ENCODE measurements at places on chromosomes 7 and 10. TPM values are rescaled to one million over a fixed set of nuclear protein-coding genes. Genes with fewer than 3 reads are reported as not detected.

DNA sequence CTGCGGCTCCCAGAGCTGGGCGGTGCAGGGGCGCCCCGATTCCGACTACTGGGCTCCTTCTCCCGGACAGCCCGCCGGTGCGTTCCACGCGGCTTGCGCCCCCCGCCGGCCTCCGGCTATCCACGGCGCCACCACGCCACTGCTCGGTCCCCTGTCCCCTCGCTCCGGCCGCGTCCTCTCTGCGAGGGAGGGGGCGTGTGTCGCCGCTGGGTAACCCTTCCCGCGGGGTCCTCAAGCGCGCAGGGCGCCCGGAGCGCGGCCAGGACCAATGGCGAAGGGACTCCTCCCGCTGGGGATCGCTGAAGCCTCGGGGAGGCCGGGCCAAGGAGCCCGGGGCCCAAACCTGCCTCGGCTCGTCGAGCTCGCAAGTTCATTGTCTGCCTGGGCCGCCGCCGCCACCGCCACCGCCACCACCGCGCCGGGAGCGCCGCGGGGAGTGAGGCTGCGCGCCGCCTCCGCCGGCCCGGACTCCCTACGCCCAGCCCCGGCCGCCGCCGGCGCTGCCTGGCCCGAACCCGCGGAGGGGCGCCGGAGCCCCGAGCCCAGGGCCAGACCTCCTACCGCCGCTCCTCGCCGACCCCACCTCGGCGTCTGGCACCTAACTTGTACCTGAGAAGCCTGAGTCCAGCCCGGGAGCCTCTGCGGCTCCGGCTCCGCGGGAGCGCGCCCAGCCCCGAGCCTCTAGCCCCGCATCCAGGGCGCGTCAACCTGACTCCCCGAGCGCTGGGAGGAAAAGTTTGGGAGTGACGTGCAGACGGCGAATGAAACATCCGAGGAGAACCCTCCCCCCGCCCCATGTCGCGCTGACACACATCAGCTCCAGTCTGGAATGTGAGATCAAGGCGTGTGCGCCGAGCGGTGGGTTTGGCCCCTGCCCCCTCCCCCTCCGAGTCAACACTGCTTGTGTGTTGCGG lies at the start of gene CHST15:
Gene CHST15 (minus strand): TSS at position 739 of the 914 bp plus-strand sequence. CDS start 47,386 bp downstream, outside the sequence.
- peak; percentile 18 for DNase-seq

GRCh38 chr7:44131173-44132029 lies 8.1 kb upstream of the POLD2 start:
- no peak for DNase-seq

- no peak for DNase-seq
Observed at GRCh38 chr7:149166142-149166541, 18.9 kb downstream of the ZNF398 start.

- DNase-seq: no peak
Observed at GRCh38 chr7:85356916-85357315, 170.1 kb upstream of the SEMA3D start.

PNLIP gene
- not detected for total RNA-seq

CRYGN gene
- total RNA-seq: not detected

DNA sequence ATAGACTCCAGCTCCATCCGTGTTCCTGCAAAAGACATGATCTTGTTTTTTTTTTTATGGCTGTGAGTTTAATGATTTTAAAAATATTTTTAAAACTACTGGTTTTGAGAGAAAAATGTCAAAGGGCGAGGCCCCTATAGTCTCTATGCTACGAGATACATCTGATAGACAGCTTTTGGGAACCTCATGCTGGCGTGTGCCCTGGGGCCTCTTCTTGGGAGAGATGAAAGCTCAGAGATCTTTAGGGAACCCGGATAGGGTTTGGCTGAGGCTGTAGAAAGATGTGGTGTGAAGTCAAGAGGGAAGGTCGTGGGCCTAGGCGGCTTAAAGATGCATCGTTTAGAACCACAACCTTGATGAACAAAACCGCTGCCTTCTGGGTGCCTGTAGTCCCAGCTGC lies 70.2 kb downstream of the PDIA4 start:
- no peak for DNase-seq

- no peak for DNase-seq
Observed at GRCh38 chr7:132619967-132620366, 43.7 kb upstream of the PLXNA4 start.

GRCh38 chr7:80763289-80763688 lies 124.8 kb downstream of the CD36 start:
- no peak for DNase-seq

GRCh38 chr7:17444673-17445072 lies 146.2 kb downstream of the AHR start:
- DNase-seq: no peak

GLRX3 gene
- total RNA-seq: 117 TPM

PRKAG2 gene
- total RNA-seq: 19.6 TPM

DNA sequence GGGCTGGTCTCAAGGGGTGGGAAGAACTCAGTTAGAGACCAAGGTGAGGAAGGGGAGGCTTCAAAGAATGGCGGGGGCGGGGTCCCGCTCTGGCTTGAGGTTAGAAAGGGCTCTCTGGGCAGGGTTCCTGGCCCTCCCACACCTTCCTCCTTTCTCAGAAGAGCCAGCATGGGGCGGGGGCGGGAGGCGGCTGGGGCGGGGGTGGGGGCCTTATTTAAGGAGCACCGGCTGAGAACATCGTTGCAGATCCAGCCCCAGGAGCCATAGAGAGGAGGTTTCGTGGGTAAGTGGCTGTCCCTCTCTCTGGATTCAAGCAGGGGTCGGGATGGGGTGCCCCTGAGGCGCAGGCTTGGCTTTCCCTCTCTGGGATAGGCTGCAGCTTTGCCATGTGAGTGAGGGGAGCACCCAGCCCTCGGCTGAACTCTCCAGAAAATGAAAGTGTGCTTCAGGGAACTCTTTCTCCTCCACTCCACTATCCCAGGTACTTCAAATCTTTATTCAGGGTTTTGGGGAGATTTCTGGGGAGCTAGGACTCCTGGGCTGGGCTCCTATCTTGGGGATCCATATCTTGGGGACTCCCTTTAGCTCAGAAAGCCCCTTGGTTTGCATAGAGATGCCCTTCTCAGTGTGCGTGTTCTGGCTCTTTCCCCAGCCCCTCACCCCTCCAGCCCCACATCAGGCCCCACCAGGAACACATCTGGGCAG lies 3.3 kb upstream of the CUEDC2 start:
- DNase-seq: peak; percentile 70

TMEM139 gene
- 1.2 TPM for total RNA-seq

- DNase-seq: no peak
Observed at GRCh38 chr7:22676385-22676784, 50.6 kb upstream of the IL6 start.
